ENCODE measurements at places on chromosomes 11 and 22.

DNA sequence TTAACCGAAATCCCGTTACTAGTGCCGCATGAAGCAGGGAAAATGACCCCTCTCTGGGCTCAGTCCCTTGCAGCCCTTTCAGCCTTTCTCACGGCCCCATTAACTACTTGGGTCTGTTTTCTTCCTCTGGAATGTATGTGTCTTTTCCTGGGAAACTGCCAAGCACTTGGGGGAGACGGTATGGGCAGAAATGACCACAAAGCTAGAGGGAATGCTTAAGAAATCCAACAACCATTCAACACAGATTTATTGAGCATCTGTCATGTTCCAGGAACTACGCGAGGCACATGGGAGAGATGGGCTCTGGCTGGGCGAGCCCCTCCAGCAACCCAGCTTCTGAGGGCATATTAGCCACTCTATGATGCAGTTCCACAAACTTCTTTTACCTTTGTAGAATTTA, 462.6 kb downstream of the BUD13 start:
- DNase-seq: peak; percentile 1

DNA sequence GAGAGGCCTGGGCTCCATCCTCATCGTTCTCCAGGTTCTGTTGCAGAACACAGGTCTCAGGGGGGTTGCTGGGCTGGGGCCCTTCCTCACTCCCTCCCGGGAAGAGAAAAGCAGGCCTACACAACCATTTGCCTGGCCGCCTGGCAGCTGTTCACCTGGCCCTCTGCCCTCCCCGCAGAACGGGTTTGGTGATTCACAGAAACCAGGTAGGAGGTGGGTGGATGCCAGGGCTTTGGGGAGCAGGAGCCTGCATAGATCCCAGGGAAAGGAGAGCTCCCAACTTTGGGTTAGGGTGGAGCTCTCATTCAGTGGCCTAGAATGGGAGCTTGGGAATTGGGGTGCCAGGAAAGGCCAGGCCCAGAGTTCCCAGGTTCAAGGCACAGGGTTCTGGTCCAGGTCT, 995 bp downstream of the TMEM134 start:
- DNase-seq: no peak

GRCh38 chr11:119643212-119643875, 85.7 kb downstream of the NECTIN1 start:
- DNase-seq: no peak

- no peak for DNase-seq
These were observed 19.4 kb upstream of the MYEOV start for GRCh38 chr11:69274531-69275016.

DNA sequence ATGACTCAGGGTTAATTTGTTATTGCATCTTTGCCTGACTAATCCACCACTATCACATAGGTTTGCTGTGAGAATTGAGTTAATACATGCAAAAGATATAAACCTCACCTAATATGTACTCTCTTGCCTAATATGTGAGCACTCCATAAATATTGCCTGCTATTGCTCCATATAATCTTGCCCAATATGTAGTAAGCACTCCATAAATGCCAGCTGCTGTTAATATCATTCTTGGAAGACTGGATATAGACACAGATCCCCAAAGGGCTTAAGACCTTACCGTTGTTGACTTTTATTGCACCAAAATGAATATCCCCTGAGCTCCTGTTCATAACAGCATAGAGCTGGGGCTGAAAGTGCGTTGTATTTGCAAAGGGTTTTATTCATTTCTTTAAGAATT, 27.0 kb upstream of the LRRC55 start:
- DNase-seq: no peak

DNA sequence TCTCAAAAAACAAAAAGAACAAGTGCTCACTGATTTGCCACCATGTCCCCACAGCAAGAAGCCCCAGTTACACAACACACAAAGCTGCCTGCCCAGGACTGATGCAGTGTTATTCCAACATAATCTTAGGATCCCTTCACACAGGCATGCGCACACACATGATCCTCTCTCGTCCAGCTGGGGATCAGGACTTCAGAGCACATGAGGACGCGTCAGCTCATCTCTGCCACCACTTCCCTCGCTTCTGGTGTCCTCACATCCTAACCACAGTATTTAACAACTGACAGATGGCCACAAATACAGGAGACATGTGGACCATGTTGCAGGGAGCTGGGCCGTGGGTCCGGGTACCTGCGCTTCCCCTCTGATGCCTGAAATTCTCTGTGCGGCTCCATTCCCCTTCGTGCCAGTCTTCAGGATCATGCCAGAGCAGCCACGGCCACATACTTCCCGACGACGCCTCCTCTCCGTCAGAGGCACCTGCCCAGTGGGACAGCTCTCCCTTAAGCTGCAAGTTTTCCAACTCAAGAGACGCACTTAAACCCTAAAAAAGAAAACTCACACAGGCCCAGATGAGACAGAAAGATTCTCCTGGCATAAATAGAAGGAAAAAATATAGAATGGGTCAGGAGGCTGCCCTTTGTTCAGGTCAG, 68.3 kb downstream of the PACSIN2 start:
- DNase-seq: no peak

GRCh38 chr22:19691721-19692341, 22.5 kb upstream of the SEPTIN5 start:
- peak; percentile 74 for DNase-seq

DNA sequence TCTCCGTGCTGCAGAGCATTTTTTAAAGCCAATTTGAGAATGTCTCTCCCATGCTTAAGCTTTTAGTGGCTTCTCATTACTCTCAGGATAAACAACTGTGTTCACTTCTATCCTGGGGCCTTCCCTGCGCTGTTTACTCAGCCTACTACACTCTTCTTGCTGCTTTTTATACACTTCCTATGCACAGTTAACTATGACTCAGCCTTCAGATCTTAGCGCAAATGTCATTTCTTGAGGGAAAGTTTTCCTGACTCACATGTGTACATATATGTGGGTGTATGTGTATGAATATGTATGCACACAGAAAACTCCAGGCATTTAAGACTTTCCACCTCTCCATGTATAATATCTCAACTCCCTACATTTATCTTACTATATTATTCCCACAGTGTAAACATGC, 9.8 kb downstream of the THAP12 start:
- peak; percentile 80 for DNase-seq

DNA sequence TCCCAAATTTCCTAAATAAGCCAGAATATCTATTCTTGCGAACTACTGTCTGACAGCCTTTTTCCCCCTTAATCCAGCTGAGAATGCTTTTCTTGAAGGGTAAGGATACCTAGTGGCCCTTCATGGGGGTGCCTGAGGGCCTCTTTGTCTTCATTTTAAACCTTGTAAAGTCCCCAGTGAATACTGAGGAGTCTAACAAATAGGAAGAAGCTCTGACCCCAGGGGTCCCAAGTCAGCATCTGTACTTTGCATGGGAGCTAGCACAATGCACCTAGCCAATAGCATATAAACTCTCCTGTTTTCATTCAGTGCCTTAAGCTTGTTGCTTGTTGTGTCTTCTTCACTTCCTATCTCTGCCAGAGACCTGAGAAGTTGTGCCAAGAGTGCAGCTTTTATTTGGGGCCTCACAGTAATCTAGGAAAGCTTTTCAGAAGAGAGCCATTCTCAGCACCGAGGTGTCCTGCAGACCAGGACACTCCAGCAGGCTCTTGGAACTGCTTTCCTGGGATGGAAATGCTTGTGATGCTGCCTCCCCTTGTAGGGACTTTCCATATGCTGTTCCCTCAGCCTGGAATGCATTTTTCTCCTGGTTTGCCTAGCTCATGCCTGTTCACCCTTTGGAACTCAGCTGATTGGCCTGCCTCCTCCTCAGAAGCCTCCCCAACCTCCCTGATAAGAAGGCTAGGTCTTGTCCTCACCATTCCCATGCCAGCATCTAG, 37.2 kb downstream of the BMAL1 start:
- DNase-seq: peak; percentile 25
